ENCODE measurements at places on chromosomes 5 and 9. TPM values are rescaled to one million over a fixed set of nuclear protein-coding genes. Genes with fewer than 3 reads are reported as not detected.
A peak's percentile ranks its signal among the peaks of the same experiment; 100 is the strongest.

The SAXO1 gene
- not detected for total RNA-seq

The FGF10 gene
- 1.6 TPM for total RNA-seq

DNA sequence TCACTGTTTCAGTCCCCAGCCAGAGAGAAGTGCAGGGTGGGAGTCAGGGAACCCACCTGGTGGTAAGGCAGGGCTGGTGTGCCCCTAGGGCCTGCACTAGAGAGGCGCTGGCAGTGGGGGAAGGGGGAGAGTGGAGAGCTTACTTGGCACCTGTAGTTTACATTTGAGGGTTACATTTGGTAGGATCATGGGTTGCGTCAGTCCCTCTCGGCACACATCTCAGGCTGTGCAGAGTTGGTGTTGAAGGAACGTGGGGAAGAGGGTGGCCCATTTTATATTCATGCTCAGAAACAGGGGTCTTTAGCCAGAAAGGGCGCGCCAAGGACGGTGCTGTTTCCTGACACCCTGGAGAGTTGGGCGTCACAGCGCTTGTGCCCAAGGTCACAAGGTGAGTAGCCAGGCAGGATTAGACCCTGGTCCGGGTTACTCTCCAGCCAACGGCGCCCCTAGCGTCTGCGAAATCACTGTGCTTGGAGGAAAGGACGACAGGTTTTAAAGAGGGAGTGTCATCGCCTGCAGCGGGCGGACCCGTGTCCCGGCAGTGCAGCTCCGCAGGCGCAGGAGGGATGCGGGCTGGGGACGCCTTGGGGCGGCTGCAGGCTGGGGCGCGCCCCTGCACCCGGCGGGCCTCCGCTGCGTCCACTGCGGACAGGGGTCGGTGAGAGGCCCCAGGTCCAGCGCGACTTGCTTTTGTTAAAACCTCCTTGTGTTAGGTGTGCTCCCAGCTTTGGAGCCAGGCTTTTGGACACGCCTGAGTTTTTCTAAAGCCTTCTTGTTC, 272.6 kb downstream of the FANCC start:
- DNase-seq: no peak

GRCh38 chr5:158838781-158839180, 260.9 kb downstream of the EBF1 start:
- DNase-seq: no peak

- DNase-seq: no peak
Measured at GRCh38 chr9:134179918-134180785, 15.8 kb upstream of the RNU6ATAC start.

- no peak for DNase-seq
Measured at GRCh38 chr9:33742519-33742918, 52.8 kb upstream of the PRSS3 start.

DNA sequence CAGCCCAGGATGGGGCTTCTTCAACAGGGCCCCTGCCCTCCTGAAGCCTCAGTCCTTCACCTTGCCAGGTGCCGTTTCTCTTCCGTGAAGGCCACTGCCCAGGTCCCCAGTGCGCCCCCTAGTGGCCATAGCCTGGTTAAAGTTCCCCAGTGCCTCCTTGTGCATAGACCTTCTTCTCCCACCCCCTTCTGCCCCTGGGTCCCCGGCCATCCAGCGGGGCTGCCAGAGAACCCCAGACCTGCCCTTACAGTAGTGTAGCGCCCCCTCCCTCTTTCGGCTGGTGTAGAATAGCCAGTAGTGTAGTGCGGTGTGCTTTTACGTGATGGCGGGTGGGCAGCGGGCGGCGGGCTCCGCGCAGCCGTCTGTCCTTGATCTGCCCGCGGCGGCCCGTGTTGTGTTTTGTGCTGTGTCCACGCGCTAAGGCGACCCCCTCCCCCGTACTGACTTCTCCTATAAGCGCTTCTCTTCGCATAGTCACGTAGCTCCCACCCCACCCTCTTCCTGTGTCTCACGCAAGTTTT, 23.6 kb downstream of the PCDHGC5 start:
- peak; percentile 68 for DNase-seq
